D721Med (cell line): ENCODE measurements at places on chromosomes 4 and X.

GRCh38 chrX:31445542-31445941 lies 373.7 kb upstream of the FTHL17 start:
- DNase-seq, result no peak

DNA sequence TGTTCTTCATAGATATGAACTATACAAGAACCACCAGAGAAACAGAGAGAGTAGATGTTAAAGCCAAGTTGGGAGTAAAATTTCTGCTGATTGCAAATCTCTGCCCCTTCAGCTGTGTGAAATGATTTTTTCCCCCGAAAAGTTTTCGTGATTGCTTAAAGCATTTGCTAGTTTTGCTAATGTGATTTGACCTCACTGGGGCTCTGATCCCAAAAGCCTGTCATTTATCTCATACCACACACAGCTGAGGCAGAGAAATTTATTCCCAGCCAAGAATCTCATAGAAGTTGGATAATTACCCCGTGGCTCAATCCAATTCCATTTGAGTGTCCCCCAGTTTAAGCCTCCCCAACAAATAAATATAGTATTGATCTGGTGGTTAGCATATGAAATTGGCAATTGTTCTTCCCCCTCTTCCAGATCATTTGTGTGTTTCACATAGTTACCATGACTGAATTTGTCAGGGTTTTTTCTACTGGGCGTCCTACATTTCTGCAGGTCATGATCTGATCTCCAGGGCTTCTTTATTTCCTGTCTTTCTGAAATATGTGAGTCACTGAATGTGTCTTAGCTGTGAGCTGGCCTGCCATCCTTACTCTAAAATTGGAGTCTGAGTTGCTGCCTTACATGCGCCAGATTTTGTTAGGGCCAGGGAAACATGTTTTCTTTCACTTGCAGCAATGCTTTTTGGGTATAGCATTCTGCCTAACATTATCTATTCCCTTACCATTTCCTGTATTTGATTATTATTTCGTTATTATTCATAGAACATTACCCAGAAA lies 167.5 kb upstream of the FRMPD4 start:
- DNase-seq, result no peak

GRCh38 chr4:119048446-119048845 lies 87.2 kb upstream of the MYOZ2 start:
- DNase-seq, result no peak

DNA sequence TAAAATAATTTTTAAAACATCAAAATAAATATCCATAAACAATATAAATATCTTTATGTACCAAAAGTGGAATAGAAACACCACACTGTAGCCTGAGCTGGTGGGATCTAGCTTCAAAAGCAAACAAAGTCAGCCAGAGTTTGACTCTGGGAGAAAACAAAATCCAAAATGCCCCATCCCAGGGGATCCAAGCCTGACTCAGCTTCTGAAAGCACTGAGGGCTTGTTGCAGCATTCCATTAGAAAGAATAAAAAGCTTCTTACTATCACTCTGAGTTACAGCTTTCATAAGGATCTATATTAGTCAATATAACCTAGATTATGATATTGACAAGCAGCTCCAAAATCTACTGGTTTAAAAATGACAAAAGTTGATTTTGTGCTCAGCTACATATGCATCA lies 149.7 kb upstream of the ANKRD50 start:
- DNase-seq, result no peak

DNA sequence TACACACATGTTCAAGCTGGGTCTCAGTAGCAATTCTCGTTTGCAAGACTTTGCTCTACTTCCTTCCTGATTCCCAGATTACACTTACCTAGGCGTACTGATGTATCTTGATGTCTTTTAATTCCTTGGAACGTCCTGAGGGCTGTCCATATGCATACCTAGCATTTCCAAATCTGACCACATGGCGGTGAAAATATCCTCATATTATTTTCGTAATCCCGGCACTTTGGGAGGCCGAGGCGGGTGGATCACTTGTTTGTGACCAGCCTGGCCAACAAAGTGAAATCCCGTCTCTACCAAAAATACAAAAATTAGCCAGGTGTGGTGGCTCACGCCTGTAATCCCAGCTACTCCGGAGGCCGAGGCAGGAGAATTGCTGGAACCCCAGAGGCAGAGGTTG lies 1786.3 kb upstream of the TENM3 start:
- no peak for DNase-seq

DNA sequence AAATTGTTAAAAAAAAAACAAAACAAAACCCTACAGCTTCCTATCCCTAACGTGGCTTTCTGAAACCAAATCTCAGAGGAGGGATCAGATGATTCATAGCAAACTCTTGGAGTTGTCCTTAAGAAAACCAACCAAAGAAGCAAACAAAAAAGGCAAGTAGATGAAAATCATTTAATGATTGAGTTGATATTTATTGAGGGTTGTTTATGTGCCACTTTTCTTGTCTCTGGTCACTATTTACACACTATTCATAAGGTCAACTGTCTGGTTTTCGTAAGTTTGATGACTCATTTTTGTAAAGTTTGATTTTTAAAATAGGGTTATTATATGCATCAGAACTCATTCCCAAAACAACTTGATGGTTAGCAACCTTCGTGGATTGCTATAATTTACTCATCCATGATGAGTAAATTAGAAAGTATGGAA lies 133.4 kb downstream of the UNC5C start:
- no peak for DNase-seq
